ENCODE measurements at places on chromosomes 13 and 19.

DNA sequence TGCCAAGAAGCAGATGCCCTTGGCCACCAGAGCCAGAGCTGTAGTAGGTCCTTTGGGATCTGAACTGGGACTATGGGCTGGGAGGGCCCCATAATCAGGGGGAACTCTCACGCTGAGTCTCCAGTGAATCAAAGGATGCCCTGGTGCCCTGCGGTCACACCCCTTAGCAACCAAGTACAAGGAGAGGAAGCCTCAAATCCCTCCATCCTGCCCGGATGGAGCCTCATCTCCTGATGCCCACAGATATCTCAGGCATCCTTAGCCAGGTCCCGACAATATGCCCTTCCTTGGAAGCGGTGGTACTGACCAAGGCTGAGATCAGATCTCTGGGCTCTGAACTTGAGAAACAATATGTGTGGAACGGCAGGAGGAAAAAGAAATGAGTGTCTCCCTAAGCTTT, 1.7 kb downstream of the PLEKHA4 start:
- DNase-seq, result no peak

- no peak for DNase-seq
Measured at GRCh38 chr19:10861103-10861651, 10.2 kb upstream of the CARM1 start.

DNA sequence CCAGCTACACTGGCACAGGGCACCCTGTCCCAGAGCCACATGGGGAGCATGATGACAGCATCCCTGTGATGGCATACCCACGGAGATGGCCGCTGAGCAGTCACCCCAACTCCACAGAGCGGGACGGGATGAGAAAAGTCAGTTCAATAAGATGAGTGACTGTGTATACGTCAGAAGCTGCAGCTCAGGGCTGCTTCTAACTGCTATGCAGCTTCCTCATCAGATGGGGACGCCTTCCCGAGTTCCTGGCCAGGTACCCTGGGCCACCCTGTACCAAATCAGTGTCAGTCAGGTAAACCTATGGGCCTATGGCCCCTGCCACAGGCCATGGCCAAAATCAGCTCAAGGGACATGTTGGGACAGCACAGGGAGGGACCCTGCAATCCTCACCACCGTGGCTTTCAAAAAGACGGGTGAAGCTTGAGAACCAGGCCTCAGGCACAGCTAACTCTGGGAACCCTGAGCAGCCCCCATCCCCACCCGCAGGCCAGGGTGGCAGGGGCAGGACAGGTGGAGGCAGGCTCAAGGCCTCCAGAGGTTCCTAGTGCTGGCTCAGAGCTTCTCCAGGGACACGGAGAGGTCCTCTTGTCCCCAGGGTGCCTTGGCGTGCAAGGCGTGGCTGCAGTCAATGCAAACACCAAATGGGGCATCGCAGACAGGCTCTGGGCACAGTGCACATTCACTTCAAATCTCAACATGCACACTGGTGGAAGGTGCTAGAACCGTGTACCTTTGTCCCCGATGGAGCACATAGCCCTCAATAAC, 122.4 kb downstream of the TUBA3C start:
- DNase-seq, result no peak

DNA sequence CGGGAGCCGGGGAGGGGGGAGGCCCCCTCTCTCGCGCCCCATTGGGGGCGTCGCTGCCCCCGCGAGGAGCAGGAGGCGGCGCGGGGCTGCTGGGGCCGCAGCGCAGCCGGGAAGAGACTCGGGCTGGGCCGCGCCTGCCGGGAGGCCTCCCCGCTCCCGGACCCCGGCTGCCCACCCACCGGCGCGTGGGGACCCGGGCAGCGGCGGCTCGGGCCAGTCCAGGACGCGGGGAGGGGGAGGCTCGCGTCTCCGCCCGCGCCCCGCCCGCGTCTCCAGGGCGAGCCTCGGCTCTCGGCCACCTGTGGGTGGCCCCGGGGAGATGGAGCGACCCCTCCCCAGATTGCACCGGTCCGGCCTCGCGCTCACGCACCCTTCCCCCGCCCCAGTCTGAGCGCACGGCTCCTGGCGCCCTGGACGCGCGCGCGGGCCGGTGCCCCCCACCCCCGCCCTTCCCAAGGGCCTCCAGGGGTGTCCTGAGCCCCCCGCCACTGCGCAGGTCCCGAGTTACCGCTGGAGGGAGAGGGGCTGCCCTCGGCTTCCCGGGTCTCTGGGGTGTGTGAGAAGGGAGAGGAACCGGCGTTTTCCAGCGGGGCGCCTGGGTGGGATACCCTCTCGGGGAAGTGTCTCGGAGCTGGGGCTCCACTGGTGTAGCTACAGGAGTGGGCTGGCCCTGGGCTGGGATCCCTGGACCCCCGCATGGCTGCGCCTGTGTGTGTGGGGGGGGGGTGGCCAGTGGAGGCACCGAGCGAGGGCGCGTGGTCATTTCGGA, 645 bp downstream of the PALM start:
- DNase-seq, result no peak

- no peak for DNase-seq
Measured at GRCh38 chr13:48333976-48334375, 30.4 kb downstream of the RB1 start.

- DNase-seq, result no peak
Measured at GRCh38 chr13:31485183-31485582, 254.1 kb upstream of the RXFP2 start.

GRCh38 chr19:6253954-6254733, 25.6 kb downstream of the MLLT1 start:
- DNase-seq, result no peak

- no peak for DNase-seq
Measured at GRCh38 chr13:28794396-28794795, 25.7 kb upstream of the MTUS2 start.

DNA sequence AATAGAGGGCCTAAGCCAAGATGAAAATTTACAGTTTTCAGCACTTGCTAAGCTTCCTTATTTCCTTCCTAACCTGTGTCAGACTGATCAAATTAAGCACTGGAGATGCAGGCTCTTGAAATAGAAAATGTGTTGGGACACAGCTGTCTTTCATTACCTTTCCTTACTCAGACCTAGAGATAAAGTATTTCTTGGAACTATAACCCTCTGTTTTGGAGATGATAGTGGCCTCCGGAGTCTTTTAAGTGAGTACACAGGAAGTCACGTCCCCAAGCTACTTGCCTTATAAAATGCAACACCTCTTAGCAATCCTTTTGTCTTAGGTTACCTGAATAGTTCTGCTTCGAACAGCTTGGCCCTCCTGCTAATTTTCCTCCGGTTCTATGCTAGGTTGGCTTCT, 12.4 kb upstream of the AKAP11 start:
- no peak for DNase-seq

DNA sequence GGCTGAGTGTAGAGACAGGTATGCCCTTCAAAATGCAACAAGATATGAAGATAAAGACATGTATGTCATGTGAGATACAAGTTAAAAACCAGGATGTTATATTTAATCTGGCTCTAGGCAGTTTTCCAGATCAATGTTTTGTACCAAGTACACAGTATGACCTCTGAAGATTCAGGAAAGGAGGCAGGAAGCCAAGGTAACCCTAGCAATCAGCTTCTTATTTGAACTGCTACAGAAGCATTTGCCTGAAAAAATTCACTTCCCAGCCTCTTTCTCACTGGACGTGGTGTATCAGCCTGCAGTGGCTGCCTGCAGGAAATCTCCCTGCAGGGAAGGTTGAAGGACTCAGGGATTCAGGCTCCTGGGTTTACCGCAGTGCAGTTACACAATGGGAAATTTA, 24.1 kb downstream of the OLFM4 start:
- no peak for DNase-seq

DNA sequence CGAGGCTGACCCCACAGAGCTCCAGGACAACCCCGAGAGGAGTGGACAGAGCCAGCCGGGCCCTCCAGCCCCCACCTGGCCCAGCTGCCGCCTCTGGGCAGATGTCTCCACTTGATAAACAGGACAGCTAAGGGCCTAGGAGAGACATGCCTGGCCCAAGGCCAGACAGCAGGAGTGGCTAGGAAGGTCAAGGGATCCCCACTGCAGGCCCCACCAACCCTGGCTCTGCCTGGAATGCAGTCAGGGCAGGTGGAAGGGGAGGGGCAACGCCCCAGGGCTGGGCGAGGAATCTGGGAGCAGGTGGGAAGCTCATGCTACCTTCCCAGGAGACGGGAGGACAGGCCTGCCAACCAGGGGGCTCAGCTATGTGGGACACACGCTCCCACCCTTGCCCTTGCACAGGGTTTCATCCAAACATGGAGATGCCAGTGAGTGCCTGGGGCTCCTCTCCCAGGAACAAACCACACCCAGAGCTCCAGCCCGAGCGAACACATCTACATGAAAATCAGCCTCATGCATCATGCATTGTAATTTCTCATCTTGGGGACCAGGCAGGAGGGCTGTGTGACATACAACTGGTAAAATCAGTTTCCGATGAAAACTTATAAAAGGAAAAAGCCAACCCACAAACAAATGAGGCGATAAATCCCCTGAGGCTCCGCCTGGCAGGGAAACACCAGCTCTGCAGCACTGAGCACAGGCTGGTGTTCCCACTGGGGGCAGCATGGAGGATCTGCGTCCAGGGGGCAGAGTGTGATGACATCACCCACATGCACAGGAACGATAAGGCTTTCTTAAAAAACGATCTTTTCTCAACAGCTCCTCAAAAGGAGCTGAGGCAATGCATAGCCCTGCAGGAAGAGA, 25.0 kb downstream of the SH3GL1 start:
- no peak for DNase-seq

- no peak for DNase-seq
Measured at GRCh38 chr13:107104631-107105030, 536.7 kb upstream of the ARGLU1 start.

GRCh38 chr13:111337206-111337605, 16.8 kb downstream of the TEX29 start:
- no peak for DNase-seq

- no peak for DNase-seq
Measured at GRCh38 chr19:1017115-1017905, 3.6 kb downstream of the TMEM259 start.

- DNase-seq, result no peak
Measured at GRCh38 chr19:1434577-1435060, 3.6 kb upstream of the RPS15 start.
